ENCODE measurements at places on chromosomes 1 and 21. TPM values are rescaled to one million over a fixed set of nuclear protein-coding genes. Genes with fewer than 3 reads are reported as not detected.

DNA sequence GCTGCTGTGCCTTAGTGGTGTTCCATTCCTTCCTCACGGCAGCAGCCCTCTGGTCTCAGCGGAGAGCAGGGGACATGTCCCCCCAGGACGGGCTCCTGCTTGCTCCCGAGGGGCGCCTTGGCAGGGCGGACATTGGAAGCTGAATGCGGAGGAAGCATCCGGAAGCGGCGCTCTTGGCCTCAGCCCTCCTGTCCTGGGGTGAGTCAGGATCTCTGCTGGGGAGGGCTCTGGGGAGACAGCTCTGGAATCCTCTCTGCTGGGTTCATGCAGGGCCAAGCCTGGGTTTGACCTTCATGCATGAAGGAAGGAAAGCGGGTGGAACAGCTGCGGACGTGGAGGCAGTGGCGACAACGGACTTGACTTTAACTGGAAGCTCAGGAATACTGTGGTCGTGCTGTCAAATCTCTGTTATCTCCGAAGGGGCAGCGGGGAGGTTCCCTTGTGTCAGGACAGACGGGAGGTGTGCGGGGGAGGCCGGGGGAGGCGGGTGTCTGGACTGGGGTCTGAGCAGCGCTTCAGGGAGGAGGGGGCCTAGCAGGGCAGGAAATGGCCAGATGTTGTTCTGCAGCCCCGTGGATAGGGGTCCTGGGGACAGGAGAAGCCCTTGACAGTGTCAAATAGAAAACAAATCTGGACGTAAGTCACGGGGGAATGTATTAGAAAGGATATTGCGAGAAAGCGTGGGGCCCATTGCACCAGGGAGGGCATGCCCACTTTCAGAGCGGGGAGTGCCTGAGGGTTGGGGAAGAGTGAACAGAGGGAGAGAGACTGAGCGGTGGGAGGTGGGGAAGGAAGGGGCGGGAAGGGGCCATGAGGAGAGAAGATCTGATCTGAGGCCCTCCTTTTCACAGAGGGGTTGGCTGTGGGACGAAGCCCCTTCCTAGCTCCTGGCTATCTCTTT, 26.6 kb downstream of the CRYAA start:
- no peak for DNase-seq

Gene LRRC3
- total RNA-seq, result 9.1 TPM

- DNase-seq, result no peak
Observed at GRCh38 chr1:199122532-199123311, 483.9 kb downstream of the PTPRC start.

- no peak for DNase-seq
Observed at GRCh38 chr1:76109404-76109803, 34.9 kb downstream of the ST6GALNAC3 start.

Gene CLCNKA
- total RNA-seq, result not detected

DNA sequence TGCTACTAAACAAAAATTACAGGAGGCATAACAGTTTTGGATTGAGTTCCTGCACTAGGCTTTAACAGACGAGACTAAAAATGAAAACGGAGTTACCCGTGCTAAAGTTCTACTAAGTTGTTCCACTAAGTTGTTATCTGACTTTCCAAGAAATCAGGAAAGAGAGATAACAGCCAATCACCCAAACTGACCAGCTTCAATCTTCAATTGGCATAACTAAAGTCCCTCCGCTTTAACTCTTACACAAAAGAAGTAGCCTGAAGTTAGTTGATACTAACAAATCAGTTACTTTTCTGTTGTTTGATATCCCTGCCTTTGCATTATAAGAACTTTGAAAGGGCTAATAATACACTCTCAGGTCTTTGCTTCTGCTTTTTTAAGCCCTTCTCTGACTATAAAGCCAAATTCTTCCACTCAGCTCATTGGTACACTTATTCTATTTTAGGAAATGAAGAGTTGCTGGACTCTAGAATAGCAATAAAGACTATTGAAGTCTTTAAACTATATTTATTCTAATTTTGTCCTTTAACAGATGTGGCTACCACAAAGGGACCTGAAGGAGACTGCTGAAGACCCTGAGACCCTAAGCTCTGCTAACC, 61.3 kb downstream of the TESK2 start:
- DNase-seq, result no peak

Gene BARHL2
- total RNA-seq, result not detected

Gene IQCC
- total RNA-seq, result 1.9 TPM

GRCh38 chr21:42532466-42533181, 19.0 kb downstream of the SLC37A1 start:
- DNase-seq, result no peak

Gene PLA2G2F
- not detected for total RNA-seq

DNA sequence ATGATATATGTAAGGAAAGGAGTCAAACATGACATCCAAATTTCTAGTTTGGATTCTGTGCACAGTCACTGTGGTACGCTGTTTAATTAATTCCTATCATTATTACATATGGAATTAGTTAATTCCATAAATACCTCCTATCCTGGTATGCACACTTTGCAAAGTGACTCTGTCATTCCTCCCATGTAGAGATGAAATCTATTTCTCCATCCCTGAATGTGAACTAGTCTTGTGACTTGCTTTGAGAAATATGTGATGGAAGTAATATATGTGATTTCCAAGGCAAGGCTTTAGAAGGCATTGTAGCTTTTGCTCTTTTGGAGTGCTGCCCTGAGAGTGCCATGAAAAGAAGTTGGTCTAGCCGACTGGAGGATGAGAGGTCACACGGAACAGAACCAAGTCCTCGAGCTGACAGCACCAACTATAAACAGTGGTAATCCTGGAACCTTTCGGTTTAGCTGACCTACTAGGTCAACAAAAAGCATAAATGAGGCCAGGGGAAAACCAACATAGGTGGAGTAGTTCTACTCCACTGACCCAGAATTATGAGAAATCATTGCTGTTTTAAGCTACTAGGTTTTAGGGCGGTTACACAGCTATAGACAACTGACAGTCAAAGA, 1.5 kb downstream of the SELENOF start:
- DNase-seq, result no peak

GRCh38 chr1:21647431-21648351, 21.5 kb downstream of the RAP1GAP start:
- DNase-seq, result peak; percentile 83

DNA sequence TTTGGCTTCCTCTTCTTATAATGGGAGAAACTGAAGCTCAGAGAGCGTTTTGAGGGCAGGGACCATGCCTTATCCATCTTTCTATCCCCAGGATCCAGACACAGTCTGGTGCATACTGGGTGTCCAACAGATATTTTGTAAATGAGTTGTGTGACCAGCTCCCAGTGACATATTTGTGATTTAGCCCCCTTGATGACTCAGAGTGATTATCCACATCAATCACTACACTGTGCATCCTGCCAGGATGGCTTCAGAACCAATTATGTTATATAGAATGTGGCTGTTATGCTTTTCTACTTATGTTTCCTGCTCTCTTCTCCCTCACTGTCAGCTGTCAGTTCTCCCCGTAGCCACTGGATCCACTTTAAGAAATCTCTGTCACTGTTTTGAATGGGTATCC, 11.3 kb downstream of the OLFML3 start:
- DNase-seq, result no peak

DNA sequence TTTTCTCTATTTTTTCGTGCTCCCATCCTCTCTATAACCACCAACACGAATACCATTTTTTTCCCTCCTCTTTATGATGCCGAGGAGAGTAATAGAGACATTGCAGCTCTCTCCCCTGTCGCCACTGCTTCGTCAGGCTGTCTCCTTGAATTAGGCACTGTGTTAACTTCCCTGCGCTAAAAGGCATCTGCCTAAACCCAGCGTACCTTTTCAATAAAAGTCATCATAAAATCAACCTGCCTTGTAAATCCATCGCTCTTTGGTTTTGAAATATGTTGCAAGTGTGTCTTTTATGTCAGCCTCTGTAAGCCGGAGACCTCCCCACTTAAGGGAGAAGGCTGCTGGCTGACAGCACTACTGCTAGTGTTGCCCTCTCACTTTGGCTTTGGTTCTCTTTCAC, 8.7 kb downstream of the RNF220 start:
- no peak for DNase-seq

Gene FCRL4
- not detected for total RNA-seq

Gene PPFIA4
- total RNA-seq, result 4.0 TPM

Gene FCRL1
- total RNA-seq, result not detected

Gene ACOT11
- 35.6 TPM for total RNA-seq

Gene C4BPA
- total RNA-seq, result not detected

GRCh38 chr1:36511804-36512798, 29.4 kb upstream of the CSF3R start:
- DNase-seq, result no peak

- DNase-seq, result no peak
Observed at GRCh38 chr1:171988243-171988885, 147.1 kb downstream of the DNM3 start.

Gene KPRP
- not detected for total RNA-seq

All from endothelial cell (in vitro differentiated cells).